ENCODE measurements at places on chromosomes 2 and 18.

- no peak for DNase-seq
These were observed 39.2 kb upstream of the KCNJ13 start for GRCh38 chr2:232815569-232815968.

DNA sequence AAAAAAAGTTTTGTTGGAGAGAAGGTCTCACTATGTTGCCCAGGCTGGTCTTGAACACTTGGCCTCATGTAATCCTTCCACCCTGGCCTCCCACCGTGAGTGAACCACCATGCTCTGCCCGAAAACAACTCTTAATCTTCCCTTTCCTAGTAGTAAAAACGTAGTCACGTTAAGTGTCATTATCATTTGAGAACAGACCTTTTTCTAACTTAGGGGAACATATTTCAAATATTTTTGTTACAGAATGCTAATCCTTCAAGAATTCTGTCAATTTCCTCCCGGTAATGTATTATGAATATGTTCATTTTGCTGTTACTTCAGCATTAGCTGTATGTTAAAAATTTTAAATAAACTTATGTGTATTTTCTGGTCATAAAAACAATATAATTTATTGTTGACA lies 49.7 kb downstream of the MTA3 start:
- no peak for DNase-seq

DNA sequence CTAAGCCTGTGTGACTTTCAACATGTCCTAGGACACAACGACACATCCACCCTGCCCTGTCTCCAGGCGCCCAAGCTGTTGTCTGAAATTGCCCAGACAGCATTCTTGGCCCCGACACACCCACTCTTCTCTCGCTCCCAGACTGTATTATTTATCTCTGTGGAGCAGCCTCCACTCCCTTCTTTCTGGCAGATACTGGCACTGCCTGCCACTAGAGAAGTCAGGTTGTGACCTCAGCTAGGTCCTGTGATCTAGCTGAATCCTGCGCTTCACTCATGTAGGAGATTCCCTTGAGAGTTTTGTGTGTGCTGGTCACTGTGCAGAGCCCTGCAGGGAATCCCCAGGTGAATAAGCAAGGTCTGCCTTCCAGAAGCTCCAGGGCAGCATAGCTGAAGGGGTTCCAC lies 77.1 kb upstream of the TNP1 start:
- DNase-seq = no peak

DNA sequence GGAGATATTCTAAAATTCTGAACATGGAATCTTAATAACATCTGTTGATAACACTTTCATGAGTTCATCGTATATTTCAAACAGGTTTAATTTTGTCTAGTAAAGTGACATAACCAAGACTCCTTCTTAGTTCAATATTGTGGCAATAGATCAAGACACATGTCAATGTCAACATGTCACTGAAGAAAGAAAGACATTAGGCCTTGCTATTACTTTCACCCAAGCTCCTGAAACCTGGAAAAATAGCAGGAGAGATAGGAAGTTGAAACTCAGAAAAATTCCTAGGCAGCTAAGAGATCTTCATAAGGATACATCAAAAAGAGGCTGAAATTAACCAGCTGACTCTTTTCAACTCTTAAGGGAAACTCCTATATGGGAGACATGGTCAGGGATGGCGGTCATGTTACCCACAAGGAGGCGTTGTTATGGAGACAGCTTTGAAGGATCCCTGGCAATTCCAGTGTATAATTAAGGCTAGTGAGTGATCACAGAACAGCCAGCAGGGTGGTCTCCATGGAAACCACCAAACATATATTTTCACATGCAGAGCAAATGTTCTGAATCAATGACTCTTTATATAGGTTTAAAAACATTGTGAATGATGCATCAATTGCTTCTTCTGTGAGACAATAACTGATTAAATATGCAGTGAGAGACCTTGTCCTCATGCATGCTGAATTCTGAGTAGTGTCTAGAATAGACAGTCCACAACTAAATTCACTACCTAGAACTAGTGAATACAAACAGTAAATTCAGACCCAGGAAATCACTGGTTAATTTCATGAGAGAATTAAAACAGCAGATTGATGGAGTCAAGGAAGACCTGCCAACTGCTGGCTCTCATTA lies 115.3 kb upstream of the RIOK3 start:
- no peak for DNase-seq

DNA sequence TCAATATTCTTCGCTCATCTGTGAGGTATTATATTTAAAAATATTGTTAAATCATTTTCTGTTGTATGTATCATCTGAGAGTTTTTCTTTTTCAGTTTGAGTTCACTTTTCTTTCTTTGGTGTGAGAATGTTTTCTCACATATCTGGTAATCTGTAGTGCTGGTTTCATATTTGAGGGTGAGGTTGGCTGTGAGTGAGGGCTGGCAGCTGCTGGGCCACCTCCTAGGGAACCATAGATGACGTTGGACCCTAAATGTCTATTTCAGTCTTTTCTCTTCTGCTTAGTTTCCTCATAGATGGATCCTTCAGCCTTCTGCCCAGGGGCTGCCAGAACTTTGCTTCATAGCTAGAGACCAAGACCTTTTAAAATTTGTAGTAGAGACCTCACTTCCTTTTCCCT lies 33.5 kb downstream of the MGAT5 start:
- DNase-seq = no peak

DNA sequence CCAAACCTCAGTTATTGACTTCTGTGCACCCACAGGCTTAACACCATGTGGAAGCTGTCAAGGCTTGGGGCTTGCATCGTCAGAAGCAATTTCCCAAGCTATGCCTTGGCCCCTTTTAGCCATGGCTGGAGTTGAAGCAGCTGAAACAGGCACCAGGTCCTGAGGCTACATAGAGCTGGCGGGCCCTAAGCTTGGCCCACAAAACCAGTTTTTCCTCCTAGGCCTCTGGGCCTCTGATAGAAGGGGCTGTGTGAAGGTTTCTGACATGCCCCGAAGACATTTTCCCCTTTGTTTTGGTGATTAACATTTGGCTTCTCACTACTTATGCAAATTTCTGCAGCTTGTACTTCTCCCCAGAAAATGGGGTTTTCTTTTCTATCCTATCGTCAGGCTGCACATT lies 9.1 kb upstream of the TMX3 start:
- no peak for DNase-seq

- no peak for DNase-seq
These were observed 64.5 kb downstream of the DPP4 start for GRCh38 chr2:162009543-162009942.

GRCh38 chr2:219508971-219509779 lies 5.1 kb upstream of the ASIC4 start:
- DNase-seq = no peak

- no peak for DNase-seq
These were observed 168.2 kb downstream of the FAM210A start for GRCh38 chr18:13558124-13558523.

DNA sequence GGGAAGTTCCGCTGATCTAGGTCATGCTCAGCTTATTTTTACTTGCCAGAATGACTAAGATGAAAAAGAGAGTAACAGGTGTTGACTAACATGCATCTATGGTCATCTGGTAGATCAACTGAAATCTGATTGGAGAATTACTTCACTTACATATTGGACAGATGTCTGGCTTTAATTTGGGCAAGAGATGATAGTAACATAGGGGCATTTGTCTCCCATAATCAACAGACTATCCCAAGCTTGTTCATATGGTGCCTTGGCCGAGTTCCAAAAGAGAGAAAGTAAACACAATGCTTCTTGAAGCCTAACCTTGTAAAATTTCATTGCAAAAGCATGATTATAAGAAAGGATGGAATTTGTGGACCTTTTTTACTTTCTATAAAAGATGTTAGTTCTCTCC lies 503.7 kb downstream of the ADCYAP1 start:
- DNase-seq = peak; percentile 36

DNA sequence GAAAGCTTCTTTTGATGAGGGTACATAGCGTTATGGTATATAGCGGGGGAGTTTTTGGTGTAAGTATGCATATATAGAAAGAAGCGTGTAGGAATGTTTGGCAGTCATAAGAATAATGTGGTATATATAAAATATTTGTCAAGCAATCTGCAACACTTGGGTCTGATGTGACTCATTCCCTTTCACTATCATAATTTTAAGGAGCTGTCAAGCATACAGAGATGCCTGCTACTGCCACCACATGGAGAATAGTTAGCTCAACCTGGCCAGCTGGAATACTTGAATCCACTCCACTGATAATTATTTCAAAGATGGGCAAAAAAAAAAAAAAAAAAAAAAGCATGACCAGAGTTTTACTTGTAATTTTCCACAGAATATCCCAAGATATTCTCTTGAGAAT lies 559.8 kb upstream of the REG3G start:
- DNase-seq = no peak

- no peak for DNase-seq
These were observed 480.2 kb upstream of the ACVR2A start for GRCh38 chr2:147364597-147364996.

GRCh38 chr18:42048158-42048557 lies 93.1 kb downstream of the PIK3C3 start:
- no peak for DNase-seq

DNA sequence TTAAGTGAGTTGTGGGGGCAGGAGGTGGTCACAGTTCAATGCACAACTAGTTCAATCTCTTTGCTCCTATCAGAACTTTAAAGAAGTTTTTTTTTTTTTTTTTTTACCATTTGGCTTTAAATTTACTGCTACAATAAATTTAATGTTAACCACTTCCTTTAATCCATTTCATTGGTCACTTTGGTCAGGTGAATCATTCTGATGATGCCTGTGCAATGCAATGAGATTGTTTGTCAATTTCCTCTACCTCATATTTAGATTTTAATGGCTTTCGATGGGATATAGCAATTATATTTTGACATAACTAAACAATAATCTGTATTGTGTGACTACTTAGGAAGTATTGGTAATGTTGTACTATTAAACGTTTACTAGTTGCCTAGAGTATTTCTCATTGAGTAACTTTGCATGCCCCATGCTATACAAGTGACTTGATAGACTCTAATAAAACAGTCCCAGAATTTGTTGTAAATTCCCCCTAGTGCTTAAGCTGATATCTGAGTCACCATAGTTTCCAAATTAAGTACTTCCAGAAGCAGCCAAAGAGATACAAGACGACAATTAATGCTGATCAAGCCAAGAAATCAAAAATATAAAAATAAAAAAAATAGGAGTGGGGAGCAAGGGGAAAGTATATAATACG lies 52.9 kb upstream of the SERPINB2 start:
- no peak for DNase-seq

DNA sequence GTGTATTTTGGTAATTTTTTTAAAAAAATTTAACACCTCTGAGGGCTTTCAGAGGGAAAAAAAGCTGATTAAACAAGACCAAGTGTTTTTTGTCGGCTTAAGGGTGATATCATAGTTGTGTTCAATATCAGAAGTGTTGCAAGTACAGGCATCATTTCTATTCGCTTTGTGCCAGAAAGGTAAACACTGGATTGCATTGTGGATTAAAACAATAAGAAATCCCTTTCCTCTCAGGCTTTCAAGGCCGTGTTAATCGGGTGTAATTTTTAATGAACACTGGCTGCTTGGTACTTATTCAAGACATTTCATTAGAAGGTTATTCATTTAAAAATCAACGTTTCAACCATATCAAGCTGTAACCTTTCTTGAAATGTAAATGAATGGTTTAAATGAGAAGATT lies 18.3 kb downstream of the FIGN start:
- DNase-seq = no peak

DNA sequence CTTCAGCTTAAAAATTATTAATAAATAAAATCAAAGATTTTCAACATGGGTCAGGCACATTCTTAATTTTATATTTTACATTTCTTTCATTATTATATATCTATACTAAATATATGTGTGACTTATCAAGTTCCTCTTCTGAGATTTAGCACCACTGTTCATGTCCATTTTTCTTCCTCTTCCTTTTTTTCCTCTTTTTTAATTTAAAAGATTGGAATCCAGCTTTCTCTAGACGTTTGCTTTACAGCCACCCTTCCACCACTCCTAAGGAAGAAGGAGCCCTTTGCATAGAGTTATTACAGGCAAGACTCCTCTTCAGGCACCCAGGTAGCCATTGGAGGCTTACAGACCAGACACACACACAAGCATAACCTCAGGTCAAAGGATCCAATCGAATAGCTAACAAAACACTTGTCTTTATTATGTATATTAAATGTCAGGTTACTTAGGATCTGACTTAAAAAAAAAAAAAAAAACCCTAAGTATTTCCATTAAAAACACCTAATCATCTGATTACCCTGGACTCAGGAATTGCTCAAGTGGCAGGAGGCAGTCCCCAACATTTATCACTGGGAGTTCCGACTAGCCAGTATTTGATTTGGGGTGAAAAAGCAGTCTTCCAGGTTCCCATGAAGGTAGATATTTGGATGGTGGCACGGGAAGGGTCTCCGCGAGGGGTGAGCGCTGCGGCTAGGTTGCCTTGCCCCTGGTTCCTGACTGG lies 2.4 kb upstream of the ZEB2 start:
- DNase-seq = no peak

GRCh38 chr18:52288403-52289004 lies 51.5 kb upstream of the DCC start:
- DNase-seq = no peak

- no peak for DNase-seq
These were observed 80.4 kb downstream of the SH3RF3 start for GRCh38 chr2:109209412-109209811.

DNA sequence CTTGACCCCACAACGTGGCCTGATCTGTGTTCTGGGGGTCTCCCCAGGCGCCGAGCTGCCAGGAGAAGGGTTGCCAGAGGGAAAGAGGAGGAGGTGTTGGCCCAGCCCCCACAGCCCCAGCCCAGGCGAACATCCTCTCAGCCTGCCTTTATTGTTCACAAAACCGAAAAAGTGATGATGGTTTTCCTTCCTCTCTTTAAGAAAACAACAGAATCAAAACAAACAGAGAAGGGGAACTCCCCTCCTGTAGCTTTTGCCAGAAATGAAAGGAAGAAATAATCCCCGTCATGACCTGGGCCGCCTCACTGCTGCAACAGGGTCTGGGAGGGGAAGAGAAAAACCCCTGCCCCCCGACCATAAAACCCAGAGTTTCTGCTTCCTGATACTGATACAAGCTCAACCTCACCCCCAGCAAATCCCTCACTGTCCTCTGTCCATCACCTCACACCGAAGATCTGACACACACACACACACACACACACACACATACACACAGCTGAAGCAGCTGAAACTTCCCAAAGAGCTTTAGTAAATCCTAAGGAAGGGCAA lies 52.0 kb downstream of the ZFP36L2 start:
- DNase-seq = no peak

DNA sequence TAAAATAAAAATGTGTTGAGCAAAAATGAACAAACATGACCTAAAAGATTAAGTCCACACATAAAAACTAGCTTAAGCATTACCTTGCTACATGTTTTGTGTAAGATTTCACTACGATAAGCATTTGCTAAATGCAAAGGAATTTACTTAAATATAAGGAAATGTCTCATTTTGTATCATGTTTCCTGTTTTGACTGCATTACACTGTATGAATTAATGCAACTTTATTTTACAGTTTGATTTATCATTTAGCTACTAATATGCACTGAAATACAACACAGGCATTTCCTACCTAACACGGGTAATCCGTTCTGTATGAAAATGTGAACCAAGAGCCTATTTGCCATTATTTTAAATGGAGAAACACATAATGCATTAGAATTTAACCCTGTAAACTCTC lies 1076.5 kb upstream of the DDX18 start:
- no peak for DNase-seq

Measured in SHP77 treated with DMSO at 0.1 percent for 48 hours (cell line).